Stimulated activated CD4-positive, alpha-beta T cell treated with anti-CD3 and anti-CD28 coated beads, Interleukin-1b, Interleukin-23, amount 100 ng/mL, for 1 hour (primary cell): ENCODE measurements at places on chromosomes 3 and 15.

- no peak for DNase-seq
These were observed 4.0 kb upstream of the DENND6A start for GRCh38 chr3:57696801-57697321.

GRCh38 chr3:150682824-150683223, 20.9 kb downstream of the ERICH6 start:
- DNase-seq = no peak

- DNase-seq = no peak
These were observed 5.1 kb downstream of the DUOX1 start for GRCh38 chr15:45134682-45135604.

DNA sequence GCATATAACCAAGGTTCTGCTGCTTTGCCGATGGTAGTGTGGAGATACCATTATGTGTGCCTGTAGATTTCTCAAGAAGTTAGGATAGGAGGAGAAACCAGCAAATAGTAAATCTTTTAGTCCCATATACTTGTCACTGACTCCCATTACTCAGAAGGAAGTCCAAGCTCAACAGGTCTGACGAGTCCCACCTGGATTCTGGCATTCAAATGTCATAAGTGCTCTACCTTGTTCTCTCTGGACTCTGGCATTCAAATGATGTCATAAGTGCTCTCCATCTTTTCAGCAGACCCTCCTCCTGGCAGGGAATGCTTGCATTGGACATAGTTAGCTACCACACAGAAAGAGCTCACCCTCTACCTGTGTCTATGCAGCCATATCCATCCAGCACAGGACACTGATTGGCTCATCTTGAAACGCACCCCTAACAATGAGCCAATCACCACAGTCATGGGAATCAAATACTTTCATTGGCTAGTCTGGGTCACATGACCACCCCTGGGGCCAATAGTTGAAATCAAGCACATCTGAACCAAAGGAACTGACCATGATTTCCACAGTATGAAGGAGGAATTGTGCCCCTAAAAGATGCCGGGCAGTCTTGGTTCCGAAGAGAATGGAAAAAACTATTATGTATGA, 205.0 kb upstream of the ADAMTS9 start:
- no peak for DNase-seq

DNA sequence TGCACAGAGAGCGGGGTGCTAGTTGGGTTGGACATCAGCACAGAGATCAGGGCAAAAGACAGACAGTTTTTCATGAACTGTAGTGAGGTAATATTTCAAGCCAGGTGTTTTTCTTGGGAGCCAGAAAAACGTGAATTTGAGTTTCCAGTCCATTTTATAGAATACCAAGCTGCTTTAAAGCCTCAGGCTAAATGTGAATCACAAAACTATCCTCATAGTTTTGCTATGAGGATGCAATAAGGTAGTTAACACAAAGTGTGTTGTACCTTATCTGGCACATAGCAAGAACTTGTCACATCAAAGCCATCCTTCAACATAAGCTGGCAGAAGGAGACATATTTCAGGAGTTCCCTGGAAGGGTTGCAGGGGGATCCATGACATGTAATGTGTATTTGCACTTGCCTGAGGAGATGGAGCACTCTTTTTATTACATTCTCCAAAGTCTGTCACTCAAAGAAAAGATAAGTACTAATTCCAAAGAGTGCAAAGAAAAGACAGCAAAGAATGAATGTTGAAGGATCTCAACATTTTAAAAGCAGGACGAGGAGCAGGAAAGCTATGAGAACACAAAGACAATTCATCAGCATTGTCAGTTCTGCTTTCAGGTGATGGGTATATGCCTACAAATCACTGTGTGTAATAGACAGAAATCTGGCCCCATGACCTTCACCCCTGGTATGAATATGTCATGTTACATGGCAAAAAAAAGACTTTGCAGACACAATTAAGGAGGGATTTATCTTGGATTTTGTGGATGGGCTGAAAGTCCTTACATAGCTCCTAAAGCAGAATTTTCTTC, 1046.4 kb downstream of the NTRK3 start:
- no peak for DNase-seq

DNA sequence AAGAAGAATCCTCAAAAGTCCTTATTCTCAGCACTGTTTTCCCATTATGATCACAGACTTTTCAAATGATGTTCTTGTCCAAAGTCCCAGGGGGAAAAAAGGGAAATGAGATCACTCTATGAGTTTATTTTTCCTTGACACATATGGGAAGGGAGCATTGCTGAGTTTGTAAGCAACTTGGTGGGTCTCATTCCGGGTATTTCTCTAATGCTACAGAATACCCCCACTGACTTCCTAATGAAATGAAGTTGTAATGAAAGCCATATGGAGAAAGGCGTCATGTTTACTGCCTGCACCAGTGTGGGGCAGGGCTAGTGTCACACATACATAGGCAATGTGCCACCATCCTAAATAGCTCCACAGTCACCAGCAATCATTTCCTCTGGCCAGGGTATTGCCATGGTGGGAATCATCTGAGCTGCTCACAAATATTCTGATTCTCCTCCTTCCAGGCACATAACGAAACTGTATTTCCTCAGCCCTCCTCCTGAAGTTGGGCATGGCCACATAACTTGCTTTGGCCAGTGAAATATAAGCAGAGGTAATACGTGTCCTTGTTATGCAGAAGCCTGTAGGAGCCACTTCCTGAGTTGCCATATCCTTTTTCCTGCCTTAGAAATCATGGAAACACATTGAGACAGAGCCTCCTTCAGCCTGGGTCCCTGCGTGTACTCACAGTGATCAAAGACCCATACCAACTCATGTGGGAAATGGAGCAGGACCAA, 41.0 kb upstream of the C15orf61 start:
- no peak for DNase-seq

GRCh38 chr3:191070201-191070600, 128.8 kb upstream of the OSTN start:
- DNase-seq = no peak

GRCh38 chr3:172965256-172965655, 175.8 kb downstream of the SPATA16 start:
- DNase-seq = no peak

DNA sequence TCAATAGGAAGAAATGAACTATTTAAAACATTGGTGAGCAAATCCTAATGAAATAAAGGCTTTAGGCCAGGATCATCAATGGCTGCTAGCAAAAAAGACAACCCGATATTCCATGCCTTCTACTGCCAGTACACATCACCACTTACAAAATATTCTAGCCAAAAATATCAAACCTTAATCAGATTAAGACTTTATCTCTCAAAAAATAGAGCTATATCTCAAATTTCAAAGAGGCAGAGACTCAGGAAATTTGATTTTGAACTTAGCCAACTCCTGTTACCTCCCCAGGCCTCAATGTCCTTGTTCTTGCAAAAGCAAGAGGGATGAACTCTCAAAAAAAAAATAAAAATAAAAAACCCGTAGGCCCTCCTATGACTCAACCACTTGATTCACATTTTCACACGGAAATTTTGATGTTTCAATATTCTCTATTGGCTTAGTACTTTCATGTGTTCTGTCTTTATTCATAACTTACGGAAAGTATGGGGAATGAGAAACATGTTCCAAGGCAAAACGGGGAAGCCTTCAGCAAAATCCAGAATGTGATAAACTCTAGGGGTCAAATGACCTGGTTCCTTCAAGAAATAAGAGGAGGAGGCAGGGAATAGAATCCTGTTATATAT, 273.3 kb upstream of the ZPLD1 start:
- DNase-seq = no peak
